Naive thymus-derived CD8-positive, alpha-beta T cell (primary cell): ENCODE measurements at places on chromosomes 12 and 14.

- DNase-seq: peak; percentile 61
These were observed 745 bp downstream of the CAND1 start for GRCh38 chr12:67269633-67270573.

GRCh38 chr14:78455896-78456435 is 285.8 kb downstream of the NRXN3 start:
- DNase-seq: no peak

DNA sequence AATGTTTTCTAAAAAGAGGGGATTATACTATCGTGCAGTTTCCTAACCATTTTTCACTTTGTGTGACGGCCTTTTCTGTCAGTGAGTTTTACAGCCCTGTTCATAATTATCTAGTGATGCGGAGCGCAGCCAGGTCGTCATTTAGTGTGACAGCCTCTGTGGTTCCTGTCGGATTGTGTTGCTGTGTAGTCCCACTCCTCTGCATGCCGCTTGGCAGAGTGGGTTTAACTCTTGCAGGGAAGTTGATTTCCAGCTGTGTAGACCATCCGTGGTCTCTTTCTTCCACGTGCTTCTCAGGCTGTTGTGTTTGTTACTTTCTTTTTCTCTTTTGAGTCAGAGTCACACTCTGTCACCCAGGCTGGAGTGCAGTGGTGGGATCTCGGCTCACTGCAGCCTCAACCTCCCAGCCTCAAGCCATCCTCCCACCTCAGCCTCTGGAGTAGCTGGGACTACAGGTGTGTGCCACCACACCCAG is 8.6 kb downstream of the RAN start:
- no peak for DNase-seq

GRCh38 chr14:93201155-93201704 is 5.6 kb downstream of the GON7 start:
- no peak for DNase-seq

GRCh38 chr14:99325016-99325415 is 53.0 kb upstream of the BCL11B start:
- no peak for DNase-seq

- no peak for DNase-seq
These were observed 53.4 kb upstream of the DLK1 start for GRCh38 chr14:100673085-100673806.

DNA sequence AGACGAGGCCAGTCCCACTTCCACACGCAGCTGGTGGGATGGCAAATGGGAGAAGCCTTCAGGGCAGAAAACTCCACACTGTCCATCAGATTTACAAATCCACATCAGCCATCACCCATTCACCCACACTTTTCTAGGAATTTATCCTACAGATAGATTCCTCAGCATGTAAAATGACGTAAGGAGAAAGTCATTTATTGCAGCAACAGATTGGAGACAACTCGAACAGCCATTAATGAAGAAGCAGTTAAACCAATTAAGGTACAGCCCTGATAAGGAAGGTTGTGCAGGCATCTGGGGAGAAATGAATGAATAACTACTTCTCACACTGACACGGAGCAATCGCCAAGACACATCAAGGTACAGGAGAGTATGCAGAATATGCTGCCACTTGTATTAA is 26.2 kb downstream of the PRKAB1 start:
- no peak for DNase-seq

GRCh38 chr12:101666052-101666728 is 31.2 kb upstream of the CHPT1 start:
- DNase-seq: no peak

GRCh38 chr12:91099836-91100235 is 11.5 kb downstream of the LUM start:
- DNase-seq: no peak

- DNase-seq: no peak
These were observed 417.3 kb downstream of the SNAPC1 start for GRCh38 chr14:62179367-62180018.
